ENCODE measurements at places on chromosomes 11 and 22.

GRCh38 chr11:74057249-74058151 lies 48.6 kb upstream of the UCP3 start:
- DNase-seq, result no peak

DNA sequence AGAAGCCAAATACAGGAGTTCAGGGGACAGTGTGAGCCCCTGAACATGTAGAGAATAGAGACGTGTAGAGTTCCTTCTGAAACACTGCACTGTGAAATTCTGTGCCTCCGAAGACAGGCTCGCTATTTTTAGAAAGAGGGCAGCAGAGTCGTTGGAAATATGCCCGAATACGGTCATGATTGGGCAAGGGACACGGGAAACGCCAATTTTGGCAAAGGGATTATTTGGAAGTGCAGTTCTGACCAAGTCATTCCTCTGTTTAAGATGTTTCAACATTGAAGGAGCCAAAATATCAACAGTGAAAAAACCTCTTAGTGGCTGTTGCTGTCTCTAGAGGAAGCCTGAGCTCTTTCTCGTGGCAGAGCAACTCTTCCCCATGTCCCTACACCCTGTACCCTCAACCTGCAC lies 9.5 kb upstream of the CBX6 start:
- DNase-seq, result no peak

- DNase-seq, result no peak
Measured at GRCh38 chr22:45895436-45896152, 81.4 kb downstream of the WNT7B start.

GRCh38 chr11:72759468-72759985 lies 7.3 kb upstream of the ARAP1 start:
- DNase-seq, result no peak

DNA sequence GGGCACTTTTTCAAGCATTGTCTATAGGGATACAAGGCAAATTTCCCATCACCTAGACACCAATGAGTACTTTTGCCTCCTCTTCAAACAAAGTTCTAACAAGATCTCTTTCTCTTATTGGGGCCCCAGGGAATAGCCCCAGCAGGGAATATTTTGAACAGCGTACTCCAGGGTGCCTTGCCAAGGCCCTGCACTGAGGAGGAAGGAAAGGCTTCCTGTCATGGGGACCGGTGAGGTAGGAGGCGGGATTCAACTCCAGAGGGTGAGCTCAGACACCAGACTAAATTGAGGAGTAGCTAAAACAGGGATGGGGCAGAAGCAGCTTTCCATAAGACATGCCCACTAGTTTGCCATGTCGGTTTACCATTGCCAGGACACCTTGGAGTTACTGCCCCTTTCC lies 28.0 kb upstream of the OR56B4 start:
- DNase-seq, result no peak

GRCh38 chr22:32796865-32797573 lies 4.5 kb upstream of the TIMP3 start:
- no peak for DNase-seq

GRCh38 chr11:82960779-82961143 lies 59.2 kb downstream of the DDIAS start:
- no peak for DNase-seq

DNA sequence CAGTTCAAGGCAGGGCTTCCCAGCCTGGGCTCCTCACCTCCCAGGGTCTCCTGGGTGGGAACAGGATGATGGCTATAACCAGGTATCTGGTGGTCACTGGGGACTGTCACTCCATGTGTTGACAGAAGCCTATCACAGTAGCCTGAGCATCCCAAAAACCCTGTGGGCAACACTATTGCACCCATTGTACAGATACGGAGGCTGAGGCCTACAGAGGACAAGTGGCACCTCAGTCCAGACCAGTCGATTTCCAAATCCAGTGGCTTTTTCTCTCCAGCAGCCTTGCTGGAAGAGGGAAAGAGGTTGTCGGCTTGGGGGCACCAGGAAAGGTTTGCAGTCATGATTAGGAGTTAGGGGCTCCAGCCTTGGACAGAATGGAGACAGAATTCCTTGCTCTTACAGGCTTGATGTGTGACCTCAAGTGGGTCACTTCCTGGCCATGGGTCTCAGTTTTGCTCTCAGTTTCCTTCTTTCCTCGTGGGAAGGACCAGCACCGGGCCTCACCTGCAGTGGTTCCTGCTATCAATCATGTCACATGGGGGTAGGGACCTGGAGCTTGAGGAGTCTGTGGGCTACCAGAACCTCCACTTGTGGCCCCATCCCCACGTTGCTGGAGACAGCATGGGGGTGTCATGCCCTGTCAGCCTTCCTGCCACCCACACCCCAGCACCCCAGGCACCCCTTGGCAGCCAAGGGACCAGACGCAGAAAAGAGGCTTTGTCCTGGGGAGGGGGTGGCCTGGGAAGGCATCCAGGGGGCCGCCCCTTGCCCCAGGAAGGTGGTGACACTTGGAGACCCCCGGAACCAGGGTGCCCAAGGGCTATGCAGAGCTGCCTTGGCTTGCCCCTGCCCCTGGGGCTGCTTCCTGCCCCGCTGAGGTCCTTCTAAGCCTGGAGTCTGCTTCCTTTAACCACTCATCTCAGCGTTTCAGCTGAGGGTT lies 2.1 kb downstream of the EMID1 start:
- DNase-seq, result no peak

GRCh38 chr11:24623121-24623520 lies 126.3 kb downstream of the LUZP2 start:
- DNase-seq, result no peak

DNA sequence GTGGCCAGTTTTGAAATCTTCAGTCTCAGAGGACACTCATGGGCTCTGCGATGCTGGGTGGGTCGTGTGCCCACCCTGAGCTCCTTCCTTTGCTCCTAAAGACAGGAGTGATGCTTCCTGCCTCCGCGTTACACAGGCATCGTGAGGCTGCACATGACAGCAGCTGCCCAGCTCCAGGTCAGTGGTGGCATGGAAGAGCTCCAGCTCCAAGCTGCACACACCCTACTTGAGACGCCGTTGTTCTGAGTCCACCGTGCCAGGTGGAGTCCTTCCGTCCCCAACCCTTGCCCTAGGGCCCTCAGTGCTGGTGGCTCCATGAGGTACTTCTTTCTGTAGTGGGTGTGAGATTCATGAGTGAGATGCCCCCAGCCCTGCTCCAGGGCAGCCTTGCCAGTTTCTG lies 794.1 kb downstream of the BRD1 start:
- no peak for DNase-seq

DNA sequence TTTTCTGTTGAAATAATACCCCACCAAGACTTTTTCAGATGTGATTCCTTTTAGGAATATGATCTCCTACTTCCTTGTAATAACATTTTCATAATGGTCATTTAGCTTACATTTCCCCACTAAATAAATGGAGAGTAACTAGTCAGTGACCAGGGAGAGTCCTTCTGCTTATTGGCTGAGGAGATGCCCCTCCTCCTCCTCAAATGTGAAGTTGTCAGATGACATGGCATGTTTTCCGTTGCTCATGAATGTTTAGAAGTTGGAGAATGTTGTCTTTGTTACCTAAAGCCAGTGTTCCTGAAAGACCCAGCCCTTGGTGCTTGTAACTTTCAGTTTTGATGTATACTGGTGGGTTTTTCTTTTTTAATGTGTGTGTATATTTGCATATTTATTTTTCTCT lies 38.2 kb downstream of the CSRP3 start:
- DNase-seq, result no peak

GRCh38 chr11:118008271-118008911 lies 22.2 kb downstream of the IL10RA start:
- no peak for DNase-seq

- no peak for DNase-seq
Measured at GRCh38 chr11:91998481-91998880, 226.1 kb upstream of the FAT3 start.

Measured in kidney epithelial cell (primary cell).